ENCODE measurements at places on chromosomes 1 and 21.

DNA sequence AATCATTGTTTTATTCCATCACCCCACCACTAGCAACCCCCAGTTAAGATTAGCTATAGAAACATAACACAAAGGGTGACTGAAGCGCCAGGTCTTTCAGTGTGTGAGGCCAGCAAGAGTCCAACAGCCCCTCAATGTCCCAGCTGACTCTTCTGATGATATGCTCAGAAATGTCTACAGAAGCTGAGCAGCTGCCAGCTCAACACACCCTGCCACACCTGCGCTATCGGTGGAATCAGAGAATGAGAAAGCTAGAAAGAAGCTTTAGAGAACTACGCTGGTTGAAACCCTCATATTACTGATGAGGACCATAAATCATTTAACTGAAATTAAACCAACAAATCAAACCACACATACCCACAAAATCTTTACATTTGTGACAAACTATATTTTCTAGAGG is 116.2 kb downstream of the SLC45A1 start:
- no peak for DNase-seq

- DNase-seq: no peak
These were observed 25.6 kb downstream of the IL23R start for GRCh38 chr1:67191668-67192520.

GRCh38 chr1:45787905-45788304 is 15.5 kb upstream of the MAST2 start:
- no peak for DNase-seq

DNA sequence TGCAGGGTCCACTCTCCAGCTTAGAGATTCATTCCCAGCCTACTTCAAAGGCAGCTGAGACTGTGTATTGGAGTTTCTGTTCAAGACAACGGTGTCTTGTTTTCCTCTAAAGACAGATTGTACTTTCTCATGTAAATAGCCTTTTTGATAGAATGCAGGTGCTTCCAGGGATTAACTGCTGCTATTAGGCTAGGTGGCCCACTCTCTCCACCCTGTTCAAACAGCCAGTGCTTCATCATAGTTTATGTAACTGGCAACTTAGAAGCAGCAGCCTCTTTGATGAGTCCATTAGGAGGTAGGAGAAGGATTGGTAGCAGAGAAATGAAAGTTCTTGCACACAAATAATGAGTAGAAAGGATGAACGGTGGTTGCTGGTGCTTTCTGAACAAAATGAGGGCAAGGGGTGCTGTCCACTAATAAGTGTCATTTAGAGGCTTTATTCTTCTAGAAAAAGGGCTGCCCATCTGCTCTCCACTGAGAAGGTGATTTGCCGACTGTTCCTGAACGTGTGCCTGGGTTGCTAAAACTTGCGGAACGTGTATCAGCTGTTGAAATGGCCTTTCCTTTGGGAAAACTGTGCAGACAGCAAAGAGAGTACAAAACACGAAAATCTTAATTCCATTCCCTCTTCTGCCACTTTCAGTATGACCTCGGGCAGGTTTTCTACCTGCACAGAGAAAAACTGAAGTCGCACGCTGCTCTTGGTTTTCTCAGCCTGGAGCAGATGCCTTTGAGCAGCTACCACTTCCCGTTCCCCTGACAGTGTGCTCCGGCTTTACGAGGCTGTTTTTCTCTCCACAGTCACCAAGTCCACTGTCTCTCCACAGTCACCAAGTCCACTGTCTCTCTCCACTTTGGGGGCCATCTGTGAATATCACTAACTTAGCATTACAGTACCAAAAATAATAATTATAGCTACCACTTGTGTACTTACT is 228.9 kb downstream of the KIF26B start:
- no peak for DNase-seq

All from NCI-H460 (cell line).